ENCODE measurements at places on chromosomes 12 and 14.

GRCh38 chr12:68042212-68042699, 53.0 kb downstream of the IFNG-AS1 start:
- no peak for DNase-seq

DNA sequence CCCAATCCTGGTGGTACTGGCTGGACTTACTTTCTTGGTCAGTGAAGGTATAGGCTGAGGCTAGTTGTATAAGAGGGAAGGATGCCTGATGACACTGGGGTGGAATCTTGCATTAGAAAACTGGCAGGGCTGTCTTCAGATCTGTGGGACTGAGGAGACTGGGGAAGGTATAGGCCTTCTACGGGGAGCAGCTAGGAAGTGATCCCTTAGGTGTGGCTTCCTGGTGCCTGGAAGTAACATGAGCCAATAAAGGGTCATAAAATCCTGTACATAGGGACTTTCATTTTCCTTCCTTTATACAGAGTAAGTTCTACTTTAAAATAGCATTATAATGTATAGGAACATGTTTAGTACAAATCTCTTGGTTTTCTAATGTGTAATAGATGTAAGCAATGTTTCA, 716.8 kb downstream of the LRFN5 start:
- no peak for DNase-seq

GRCh38 chr14:105255021-105255507, 6.7 kb downstream of the BTBD6 start:
- no peak for DNase-seq

GRCh38 chr14:102654298-102654697, 61.8 kb downstream of the RCOR1 start:
- DNase-seq: no peak

DNA sequence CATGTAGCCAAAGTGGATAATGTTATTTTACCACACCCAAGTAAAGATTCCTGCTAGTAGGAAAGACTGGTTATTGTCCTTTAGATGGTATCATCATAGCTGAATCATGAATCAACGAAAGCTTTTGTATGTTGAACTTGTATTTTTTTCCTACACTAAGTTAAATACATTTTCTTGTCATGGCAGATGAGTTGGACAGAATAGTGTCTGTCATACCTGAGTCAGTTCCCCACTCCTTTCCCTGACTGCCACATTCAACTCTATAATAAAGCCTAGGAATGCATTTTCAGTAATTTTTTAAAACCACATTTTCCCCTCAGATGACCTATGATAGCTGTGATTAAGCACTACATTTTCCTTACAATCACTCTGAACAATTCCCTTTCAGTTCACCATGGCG, 9.3 kb upstream of the PTHLH start:
- DNase-seq: no peak

DNA sequence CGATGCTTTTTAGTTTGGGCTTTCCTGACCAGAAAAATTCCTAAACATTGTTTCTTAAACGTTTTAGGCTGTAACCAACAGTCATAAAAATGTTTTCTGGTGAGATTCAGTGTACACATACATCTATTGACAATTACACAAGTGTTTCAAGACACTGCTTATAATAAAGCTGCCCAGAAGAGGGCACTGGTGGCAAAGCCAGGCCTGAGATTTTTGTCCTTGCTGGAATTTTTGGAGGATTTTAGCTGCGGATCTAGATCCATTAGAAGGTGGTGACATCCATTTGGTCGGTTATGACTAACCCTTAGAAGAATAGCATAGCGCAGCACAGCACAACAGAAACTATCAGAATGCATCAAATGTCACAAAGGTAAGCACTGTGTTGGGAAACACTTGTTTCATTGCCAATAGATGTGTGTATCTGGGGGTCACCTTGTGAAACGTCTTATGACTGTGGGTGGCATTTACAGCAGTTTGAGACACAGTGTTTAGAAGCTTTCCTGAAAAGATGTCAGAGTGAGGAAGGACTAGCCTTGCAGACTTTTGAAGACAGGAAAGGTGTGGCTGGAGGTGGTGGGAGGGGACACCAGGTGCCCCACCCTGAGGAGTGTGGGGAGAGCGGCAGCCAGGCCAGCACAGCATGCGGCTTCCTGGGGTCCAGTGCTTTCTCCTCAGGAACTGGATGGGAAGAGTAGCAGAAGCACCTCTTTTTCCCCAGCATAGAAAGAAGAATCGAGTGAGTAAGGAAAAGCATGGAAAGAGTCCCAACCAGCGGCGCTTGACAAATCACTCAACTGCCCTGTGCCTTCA, 54.7 kb upstream of the FKBP4 start:
- DNase-seq: no peak

DNA sequence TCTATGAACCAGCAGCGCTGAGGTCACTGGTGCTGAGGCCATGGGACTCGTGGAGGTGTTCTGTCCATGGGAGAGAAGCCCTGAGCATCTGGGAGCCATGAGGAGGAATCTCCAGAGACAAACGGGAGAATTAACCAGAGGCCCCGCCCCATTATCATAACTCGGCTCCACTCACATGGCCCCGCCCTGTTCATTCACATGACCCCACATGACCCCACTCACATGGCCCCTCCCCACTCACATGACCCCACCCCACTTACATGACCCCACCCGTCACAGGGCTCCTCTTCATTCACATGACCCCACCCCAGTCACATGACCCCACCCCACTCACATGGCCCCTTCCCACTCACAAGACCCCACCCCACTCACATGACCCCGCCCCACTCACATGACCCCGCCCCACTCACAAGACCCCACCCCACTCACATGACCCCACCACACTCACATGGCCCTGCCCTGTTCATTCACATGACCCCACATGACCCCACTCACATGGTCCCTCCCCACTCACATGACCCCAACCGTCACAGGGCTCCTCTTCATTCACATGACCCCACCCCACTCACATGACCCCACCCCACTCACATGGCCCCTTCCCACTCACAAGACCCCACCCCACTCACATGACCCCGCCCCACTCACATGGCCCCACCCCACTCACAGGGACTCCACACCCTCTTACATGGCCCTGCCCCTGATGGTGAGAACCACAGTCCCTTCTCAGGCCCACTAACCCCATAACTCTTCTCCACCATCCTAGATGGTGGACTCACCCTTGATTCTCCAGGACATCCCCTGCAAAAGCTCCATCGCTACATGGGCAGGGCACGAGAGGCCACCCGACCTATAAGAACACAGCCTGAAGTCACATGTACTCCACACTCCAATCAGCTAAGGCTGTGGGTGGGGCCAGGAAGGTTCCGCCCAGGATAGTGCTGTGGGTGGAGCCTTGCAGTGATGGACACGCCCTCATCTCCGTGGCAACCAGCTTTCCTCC, 151.1 kb upstream of the SFSWAP start:
- DNase-seq: no peak

DNA sequence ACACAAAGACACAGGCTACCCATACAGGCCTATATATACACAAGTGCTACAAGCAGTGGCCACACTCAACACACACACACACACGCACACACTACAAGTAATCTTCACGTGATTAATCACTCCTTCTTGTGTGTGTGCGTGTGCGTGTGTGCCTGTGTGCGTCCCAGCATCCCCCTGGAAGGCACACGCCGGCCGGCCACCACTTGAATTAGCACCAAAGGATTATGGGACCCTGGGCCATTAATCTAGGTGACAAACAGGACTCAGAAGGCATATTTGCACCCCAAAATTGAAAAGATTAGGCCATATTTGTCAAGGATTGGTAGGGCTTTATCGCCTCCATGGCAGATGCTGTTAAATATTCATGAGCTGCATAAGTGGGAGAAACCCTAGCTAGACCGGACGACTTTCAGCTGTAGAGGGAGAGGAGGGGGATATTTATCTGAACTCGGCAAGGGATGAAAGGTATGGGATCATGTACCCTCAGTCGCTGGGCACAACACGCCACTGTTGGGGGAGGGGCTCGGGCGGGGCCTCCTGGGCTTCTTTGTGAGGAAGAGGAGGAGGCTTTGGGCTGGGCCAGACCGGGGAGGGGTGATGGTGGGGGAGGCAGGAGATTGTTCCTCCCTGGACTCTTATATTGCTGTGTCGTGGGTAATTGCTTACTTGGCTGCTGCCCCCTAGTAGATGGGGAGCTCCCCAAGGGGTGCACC, 89.6 kb upstream of the LHX5 start:
- no peak for DNase-seq

- DNase-seq: no peak
Measured at GRCh38 chr12:83893101-83893500, 1019.5 kb downstream of the SLC6A15 start.

DNA sequence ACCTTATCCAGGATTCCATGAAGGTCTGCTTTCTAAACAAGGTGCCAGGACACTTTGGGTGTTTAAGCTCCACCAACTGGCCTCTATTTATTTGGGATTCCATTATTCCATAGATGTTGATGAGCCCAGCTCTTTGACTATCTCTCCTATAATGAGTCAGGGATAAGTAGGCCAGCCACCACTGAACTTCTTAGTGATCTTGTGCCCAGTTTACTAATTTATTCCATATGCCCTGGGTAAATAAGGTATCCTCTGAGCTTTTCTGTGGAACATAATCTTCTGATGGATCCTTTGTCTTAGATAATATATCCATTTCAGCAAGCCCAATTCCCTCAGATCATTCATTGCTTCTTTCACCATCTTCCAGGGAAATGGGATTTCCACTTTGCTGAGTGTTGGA, 535.0 kb downstream of the FOXG1 start:
- no peak for DNase-seq

DNA sequence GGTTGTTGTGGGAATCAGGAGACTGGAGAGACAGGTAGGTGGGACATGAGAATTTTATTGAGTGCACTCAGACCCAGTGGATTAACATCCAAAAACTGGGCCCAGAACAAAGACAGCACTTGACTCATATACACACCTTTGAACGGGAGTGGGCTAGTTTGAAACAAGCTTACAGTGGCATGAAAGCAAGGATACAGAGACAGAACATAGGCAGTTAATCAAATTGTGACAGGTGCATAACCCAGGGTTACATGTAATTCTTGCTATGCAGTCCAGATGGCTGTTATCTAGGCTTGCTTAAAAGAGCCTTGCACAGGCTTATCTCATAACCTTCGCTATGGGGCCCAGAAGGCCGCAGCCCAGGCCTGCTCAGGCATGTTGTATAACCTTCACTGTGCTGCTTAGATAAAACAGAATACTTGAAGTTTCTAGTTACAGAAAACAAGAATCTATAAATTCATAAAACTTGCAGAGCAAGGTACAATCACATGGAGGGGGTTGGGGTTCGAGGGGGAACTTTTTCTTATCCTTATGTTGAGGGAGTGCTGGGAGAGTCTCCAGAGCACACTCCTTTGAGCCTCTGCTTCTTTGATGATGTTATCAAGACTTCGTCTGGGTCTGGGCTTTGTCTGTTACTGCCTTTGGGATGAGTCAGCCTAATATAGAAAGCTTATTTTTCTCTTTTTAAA, 81.7 kb downstream of the TNFAIP2 start:
- DNase-seq: no peak

- no peak for DNase-seq
Measured at GRCh38 chr12:4449851-4450221, 4.2 kb upstream of the FGF6 start.

DNA sequence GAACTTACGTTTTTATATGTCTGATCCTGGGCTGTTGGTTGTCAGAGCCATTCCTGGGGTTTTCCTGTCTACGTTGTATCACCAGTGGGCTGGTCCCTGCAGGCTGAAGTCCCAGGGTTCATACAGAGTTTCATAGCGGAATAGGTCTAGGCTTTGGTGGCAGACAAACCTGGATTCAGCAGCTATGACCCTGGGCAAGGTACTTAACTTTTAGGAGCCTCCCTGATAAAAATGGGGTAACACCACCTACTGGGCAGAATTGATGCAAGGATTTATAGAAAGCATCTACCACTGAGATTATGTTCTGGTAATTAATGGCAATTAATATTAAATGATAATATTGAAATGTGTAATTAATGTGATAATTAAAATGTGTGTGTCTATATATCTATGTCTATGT, 141.2 kb downstream of the SYNE2 start:
- DNase-seq: no peak

DNA sequence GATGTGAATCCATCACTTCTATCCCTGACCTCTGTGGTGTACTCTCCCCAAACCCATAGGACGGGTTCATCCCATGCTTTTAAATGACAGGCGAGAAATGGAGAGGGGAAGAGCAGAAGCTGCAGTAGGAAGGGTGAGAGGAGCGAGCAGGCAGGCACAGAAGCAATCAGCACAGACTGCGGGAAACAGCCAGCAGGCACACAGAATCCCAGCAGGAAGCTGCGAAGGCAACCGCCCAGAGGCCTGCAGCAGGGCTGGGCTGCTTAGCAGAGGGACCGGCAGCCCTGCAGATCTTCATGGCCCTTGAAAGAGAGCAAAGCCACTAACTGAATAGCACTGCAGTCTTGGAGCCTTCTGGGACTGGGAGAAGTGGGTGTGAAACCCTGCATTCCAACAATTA, 287.0 kb upstream of the FKBP4 start:
- DNase-seq: no peak

DNA sequence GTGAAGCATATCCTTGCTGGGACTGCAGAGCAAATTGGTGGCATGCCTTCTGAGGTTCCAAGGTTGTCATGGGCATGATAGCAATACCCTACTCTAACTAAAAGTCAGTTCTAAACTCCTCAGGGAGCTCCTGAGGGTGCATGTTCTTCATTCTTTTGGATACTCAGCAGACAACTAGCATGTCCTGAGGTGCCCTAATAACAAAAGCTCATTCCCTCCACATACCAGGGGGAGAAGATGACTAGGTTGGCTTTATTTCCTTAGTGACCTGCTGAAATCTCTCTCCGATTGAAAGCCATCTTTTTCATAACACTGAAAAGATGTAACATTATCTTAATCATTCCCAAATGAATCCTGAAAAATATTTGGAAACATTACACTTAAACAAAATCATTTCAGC, 188.7 kb upstream of the IGF1 start:
- no peak for DNase-seq

- DNase-seq: no peak
Measured at GRCh38 chr14:104641753-104642539, 37.4 kb upstream of the TMEM179 start.

- DNase-seq: no peak
Measured at GRCh38 chr12:108167974-108168373, 38.9 kb downstream of the WSCD2 start.

DNA sequence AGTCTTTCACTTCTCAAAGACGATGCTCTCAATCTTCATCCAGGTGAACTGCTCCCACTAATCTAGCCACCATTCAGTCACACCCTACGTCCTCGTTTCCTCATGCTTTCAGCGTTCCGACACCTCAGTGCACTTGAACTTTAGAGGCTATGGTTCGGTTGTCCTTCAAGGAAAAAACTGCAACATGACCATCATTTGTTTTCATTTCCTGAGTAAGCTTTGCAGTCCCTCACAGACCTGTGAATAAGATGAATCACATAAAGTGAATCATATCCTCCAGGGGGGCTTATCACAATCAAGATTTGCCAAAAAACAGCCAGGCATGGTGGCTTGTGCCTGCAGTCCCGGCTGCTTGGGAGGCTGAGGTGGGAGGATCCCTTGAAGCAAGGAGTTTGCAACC, 80.2 kb downstream of the TMCC3 start:
- DNase-seq: no peak
